ENCODE measurements at places on chromosomes 4 and X.

GRCh38 chrX:54964766-54965497, 29.1 kb downstream of the PFKFB1 start:
- no peak for DNase-seq

DNA sequence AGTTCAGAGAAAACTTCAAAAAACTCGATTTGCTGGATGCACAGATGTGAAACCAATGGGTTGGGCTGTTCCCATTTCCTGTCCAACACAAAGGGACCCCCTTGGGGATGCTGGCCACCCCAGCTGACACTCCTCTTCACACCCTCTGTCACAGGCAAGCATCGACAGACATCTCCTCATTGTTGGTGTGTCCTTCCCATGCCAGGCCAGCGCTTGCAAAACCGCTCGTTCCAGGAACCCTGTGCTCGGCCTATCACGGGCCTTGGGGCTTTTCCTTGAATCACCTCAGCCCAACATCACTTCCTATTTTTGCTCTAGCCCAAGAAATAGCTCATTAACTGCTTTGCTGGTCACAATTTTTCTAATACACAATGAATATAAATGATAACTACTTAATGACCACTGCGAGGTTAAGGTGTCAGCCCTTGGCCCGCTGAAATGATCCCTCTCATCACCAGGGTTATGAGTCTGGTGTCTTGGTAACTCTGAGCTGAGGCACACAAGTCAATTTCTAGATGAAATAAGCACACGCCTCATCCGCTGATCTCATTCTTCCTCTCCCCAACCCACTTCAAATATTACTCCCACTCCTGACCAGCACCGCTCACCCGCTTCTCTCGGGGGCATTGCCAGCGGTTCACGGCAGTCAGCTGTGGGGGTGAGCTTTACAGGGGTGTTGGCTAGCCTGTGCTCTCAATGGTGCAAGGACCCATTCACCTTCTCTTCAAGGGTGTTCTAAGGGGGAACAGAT, 32.3 kb downstream of the BCOR start:
- no peak for DNase-seq

DNA sequence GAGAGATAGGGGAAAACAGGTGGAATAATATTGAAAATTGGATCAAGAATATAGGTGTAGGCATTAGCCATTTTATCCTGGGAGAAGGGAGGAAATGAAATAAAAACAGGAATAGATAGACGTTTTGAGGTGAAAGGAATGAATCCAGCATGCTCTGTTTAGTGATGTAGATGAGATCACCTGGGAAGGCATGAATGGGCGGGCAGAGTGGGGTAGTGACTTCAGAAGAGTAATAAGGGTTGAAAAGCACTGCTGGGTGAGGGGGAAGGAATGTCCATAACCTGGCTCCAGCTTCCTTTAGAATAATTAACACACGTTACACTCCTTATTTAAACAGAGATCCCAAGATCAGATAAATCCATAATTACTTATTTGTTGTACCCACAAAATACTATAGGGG, 191.1 kb upstream of the ANXA3 start:
- no peak for DNase-seq

- no peak for DNase-seq
These were observed 14.2 kb downstream of the CXCR3 start for GRCh38 chrX:71604141-71604540.

DNA sequence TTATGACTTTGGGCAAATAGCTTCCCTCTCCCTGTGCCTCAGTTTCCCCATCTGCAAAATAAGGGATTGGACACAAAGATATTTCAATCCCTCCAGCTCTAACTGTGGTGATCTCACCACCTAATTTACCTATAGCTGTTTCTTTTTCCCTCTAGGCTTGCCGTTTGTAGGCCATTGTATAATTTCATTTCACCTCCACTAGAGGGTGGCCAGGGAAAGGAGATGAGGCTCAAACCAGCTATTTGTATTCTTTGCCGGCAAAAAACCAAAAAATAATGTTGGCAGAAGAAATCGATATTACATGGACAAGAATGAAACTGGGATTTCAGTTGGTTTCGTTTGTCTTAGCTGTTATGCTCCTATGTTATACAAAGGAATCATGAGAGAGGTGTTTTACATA, 36.1 kb upstream of the DOCK11 start:
- DNase-seq = no peak

DNA sequence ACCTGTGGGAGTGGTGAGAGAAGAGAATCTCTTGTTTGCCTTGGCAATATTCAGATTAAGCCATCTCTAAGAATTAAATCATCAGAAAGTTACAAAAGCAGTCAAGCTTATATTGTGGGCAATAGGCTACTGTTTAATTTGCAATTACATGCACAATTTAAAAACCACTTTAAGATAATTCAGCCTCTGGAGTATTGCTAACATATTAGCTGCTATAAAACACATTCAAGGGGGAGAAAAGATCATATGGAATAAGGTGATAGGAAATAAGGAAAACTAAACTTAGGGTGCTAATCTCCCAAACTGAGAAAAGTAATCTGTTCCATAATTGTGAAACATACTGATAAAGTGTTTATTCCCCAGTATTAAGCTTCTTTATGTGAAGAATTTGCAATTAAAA, 103.9 kb downstream of the ARAP2 start:
- DNase-seq = no peak

GRCh38 chr4:57789666-57790065, 679.5 kb upstream of the IGFBP7 start:
- no peak for DNase-seq

DNA sequence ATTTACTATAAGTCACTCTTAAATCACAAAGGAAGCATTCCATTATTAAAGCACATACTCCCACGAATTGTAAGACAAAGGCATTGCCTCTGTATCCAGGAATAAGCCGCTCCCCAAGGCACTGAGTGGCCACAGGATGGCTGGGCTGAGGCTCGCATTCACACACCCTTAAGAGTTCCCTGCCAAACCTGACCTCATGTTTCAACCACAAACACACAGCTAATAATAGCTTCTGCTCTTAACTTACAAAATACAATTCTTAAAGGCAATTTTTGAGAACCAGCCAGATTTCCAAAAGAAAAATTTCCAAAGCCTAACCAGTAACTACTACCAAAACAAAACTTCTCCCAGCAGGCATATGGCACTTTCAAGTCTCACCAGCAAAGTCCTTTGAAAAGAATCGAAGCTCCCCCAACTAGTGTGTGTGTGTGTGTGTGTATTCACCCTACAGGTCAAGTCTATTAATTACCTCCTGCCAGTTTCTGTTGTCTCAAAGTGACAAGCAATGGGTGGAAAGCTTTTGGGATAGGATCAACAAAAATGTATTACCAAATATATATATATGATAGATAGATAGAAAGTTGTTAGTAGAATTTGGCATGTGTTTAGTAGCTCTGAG, 36.0 kb downstream of the ARHGAP6 start:
- DNase-seq = no peak

- no peak for DNase-seq
These were observed 28.5 kb downstream of the CAMK2D start for GRCh38 chr4:113732967-113733527.

- no peak for DNase-seq
These were observed 34.9 kb downstream of the STX18 start for GRCh38 chr4:4506961-4507360.

- DNase-seq = no peak
These were observed 58.8 kb upstream of the ATP6AP2 start for GRCh38 chrX:40521868-40522450.

- no peak for DNase-seq
These were observed 127.1 kb downstream of the CFAP299 start for GRCh38 chr4:80462621-80463091.

DNA sequence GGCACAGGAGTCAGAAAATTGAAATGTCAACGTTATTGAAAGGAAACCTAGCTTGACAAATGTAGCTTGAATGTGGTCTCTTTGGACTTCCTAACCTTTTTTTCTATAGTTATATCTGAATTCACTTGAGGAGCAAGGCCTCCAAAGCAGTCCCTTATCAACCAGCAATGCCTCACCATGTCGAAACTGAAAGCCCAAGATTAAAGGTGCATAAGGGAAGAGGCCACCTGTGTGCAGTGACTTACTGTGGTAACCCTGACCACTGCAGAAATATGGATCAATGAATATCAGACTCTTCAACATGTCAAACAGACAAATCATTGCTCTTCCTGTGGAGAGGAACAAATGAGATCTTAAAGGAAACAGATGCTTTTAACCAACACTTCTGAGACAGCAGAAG, 95.0 kb upstream of the GIMD1 start:
- no peak for DNase-seq

- no peak for DNase-seq
These were observed 47.9 kb downstream of the MAD2L1 start for GRCh38 chr4:120018786-120019185.

DNA sequence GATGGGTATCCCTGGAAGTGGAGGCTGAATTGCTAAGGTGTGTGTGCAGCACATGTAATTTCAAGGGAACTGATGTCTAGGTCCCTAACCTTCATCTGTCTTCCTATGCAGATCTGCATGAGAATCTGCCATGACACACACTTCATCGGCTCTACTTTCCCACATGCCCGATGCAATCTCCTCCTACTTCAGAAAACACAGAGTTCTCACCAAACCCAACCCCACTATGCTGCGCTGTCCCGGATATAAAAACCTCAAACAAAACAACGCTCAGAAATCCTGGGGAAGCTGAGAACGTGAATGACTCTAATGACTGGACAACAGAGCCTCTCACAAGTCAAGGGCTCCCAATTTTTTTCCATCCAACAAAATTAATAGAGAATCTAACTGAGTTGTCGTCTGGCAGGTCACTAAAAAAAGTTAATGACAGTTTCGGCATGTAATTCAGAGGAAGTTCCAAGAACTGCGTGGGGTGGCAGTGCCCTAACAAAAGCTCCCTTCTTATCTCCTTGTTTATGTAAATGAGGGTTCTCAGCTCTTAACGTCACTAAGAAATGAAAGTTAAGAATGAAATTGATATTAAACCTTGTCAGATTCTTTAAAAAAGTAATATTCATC, 39.0 kb downstream of the STX18 start:
- DNase-seq = no peak

DNA sequence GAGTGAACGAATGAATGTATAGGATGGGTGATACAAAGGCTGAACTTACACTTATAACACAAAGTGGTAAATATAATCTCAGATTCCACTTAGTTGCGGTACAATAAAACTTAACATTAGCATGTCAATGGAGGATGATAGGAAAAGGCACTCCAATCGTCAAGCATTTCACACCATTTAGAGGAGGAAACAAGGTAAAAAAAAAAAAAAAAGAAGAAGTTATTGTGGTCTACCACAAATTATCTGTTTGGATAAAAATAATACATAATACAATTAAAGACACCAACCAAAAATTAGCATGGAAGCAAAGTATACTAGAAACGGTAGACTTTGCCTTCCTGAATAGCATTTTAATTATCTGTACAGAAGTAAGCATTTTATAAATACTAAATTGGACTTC, 205.5 kb downstream of the PPP3CA start:
- no peak for DNase-seq

- no peak for DNase-seq
These were observed 1072.3 kb downstream of the RAPGEF2 start for GRCh38 chr4:160175064-160175643.

DNA sequence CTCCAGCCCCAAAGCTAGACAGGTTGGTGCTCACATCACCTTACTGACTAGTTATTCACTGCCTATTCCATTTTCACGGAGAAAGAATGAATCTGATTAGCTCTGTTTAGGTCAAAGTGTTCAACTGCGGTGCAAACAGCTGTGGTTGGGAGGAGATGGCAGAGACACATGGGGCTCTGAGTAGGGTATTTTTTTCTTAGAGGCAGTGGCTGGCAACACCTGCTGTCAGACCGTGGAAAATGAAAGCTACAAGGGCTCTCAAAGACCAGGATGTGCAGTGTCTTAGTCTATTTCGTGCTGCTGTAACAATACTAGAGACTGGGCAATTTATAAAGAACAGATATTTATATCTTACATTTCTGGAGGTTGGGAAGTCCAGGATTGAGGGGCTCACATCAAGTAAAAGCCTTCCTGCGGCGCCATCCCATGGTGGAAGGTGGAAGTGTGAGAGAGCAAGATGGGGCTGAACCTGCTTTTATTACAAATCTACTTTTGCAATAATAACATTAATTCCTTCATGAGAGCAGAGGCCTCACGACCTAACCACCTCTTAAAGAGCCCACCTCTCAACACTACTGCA, 10.6 kb downstream of the NYX start:
- DNase-seq = no peak

DNA sequence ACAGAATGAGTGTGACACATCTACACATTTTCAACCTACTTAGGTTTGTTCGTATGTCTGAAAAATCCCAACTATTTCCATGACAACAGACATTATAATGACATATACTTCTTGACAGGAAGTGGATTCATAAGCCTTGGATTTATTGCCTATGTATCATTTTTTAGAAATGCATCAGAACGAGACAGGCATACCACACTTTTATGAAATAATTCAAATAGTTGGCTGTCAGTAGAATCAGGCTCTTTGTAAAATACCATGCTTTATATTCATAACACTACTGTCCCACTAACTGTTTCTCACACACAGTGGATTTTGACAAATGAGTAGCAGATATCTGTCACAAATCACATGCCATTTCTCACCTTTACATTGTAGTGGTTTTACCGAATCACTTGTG, 173.2 kb downstream of the BEND2 start:
- no peak for DNase-seq

DNA sequence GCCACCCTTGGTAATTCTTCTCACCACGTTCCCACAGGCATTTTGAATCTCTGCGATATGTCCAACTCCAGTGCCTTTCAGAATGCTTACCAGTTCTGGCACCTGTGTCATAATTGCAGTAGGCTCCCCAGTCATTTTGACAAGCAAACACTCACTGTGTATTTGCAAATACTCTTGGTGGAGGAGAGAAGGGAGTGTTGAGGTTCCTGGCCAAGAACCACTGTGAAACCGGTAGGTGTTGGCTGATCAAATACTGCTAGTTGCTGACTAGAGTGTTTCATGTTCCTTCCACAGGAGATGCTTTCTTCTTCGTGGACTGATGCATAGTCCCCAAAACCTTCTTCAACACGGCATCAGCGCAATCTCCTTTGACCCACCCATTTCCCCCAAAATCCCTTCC, 16.0 kb upstream of the NLGN4X start:
- DNase-seq = no peak

- DNase-seq = no peak
These were observed 140.5 kb upstream of the RAPGEF2 start for GRCh38 chr4:158962393-158962792.

- no peak for DNase-seq
These were observed 2.1 kb downstream of the PITX2 start for GRCh38 chr4:110620691-110621327.
